ENCODE measurements at places on chromosomes 13 and 19.

GRCh38 chr13:31440132-31440531 is 240.4 kb downstream of the B3GLCT start:
- no peak for DNase-seq

DNA sequence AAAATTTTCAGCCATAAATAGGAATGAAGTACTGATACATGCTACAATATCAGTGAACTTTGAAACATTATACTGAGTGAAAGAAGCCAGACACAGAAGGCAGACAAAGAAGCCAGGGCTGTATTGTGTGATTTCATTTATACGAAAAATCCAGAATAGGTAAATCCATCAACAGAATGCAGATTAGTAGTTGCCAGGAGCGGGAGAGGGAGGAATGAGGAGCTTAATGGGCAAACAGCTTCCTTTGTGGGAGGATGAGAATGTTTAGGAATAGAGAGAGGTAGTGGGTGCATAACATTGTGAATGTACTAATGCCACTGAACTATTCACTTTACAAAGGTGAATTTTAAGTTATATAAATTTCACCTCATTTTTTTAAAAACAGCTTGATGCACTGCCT is 103.3 kb upstream of the SERTM1 start:
- no peak for DNase-seq

DNA sequence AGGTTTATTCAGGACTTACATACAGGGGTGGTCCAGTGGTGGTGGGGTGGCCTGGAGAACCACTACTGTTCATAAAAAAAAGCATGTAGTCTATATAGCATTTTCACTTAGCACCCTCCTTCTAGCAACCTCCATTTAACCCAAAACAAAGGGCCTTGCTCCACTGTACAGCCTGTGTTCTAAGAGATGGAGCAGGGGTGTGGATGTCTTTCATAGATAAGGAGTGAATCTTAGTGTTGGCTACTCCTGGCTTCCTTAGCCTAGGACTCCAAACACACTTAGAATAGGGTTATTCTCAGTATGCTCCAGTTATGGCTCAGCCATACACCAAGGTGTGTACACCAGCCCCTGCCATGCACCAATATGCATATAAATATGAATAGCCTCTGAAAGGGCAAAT is 95.2 kb downstream of the ELF1 start:
- DNase-seq, result peak; percentile 83

DNA sequence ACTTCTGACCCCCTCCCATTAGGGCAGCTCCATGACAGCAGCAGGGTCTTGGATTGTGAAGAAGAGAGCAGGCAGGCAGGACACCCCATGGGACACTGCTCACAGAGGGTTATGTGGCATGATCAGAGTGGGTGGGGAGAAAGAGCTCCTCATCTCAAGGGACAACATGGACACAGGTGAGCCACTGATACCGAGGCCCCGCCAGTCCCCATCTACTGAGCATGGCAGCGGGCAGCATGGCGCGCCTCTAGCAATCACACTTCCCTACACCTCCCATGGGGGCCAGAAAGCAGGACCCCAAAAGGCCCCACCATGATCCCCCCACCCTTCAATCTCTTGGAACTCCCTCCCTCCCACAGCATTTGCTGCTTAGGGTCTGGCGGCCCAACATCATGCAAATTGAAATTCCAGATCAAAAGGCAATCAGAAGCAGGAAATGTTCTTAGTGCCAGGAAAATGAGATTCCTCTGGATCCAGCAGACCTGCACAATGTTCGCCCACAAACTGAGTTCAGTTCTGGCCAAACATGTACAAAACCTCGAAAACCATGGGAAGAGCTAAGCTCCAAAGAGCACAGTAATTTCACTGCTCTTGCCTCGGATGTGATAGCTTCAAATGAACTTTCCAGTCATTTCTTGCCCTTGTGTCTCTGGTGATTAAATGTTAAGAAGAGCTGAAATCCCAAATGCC is 14.8 kb downstream of the DOCK9 start:
- no peak for DNase-seq

DNA sequence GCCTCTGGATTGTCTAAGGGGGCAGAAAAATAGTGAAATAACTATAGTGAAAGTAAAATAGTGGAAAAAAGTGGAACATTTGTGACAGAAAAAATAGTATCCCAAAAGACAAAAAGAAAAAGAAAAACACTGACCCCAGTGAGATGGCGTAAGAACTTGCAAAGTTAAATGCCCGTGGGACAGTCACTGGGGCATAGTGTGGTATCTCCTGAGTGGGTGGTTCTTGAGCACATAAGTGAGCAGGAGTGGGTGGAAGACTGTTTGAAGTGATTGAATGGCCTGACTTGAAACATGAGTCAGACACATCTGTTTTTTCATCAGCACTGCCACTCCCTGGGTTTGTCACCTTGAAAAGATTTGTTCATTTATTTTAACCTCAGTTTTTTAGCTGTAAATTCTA is 2.5 kb downstream of the ZNF430 start:
- no peak for DNase-seq

GRCh38 chr19:53595510-53595867 is 36.3 kb upstream of the DPRX start:
- no peak for DNase-seq

DNA sequence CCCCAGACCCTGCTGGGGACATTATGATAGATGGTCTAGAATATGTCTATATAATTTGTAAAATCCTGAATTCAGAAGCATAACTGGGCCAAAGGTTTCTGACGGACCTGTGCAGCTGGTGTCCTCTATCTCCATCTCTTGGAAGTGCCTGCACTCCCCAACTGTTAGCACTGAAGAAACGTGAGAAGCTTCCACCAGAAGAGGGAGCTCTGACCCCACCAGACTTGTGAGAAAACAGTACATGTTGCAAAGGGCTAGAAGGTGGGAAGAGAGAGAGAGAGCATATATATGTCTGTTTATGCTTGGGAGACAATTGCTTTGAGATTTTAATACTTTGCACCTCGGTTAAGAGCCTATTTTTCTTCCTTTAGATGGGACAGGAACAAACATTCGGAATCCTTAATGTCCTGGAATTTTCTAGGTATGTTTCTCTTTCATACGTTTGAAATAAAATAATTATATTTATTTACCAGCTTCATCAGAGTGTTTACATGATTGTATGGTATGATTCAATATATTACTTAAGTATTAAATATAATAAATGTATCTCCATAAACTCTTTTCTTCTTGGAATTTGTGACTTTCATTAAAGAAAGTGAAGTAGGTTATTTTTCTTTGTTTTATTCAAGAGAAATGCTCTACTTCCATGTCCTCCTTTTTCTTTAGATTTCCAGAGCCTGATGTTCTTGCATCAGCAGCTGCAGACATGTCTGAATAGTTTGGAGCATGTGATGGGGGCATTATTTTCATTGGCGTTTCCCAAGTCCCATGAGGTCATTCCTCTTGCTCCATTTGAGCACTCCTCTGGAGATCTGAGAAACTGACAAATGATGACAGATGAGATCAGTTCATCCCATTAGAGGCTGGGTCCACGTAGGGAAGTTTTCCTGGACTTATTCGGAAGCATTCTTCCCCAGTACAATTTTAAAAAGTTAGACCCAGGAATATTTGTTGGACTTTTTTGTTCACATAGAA is 202.9 kb downstream of the ATP8A2 start:
- DNase-seq, result peak; percentile 86

DNA sequence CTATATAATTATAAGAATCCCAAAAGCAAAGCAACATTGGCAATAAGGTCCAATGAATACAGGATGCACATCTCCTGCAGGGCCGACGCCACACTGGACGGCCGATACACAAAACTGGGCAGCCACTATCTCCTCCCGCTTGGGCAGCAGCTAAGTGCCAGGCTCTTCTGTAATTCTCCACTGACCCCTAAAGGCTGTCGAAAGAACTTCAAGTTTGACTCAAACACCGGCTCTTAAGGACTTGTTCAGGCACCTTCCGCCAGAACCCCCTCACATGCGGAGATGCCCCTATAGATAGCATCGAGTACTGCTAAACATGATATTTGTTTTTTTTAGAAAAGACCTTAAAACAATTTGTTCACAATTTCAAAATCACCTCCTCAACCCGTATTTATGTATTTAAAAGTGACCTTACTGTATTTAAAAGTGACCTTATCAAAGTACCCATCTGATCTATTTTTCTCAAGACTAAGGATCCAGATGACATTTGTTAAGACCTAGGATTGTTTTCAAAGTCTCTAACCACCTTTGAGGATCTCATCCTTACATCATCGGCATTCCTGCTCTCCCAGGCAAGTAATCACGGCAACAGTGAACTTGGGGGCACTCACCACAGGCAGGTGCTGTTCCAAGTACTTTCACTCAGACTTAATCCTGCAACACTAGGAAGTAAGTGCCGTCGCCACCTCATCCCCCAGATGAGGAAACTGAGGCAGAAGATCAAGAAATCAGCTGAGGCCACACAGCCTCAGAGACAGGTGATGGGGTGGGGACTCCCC is 77.8 kb downstream of the TUBGCP3 start:
- peak; percentile 68 for DNase-seq
